ENCODE measurements at places on chromosomes 1 and 21.

DNA sequence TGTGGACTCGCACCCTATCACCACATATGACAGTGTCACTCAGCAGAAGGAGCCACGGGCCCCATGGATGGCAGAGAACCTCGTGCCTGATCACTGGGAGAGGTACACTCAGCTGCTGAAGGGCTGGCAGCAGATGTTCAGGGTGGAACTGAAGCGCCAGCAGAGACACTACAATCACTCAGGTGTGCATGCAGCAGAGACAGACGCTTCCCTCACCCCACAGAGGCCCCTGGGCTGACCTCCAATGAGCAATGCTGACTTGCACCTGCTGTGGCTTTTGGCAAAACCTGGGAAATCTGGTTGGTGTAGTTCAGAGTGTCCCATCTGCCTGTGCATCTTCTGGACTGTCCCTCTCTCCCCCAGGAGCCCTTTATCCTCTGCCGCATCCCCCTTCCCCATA is 51.9 kb downstream of the KIAA1614 start:
- no peak for DNase-seq

DNA sequence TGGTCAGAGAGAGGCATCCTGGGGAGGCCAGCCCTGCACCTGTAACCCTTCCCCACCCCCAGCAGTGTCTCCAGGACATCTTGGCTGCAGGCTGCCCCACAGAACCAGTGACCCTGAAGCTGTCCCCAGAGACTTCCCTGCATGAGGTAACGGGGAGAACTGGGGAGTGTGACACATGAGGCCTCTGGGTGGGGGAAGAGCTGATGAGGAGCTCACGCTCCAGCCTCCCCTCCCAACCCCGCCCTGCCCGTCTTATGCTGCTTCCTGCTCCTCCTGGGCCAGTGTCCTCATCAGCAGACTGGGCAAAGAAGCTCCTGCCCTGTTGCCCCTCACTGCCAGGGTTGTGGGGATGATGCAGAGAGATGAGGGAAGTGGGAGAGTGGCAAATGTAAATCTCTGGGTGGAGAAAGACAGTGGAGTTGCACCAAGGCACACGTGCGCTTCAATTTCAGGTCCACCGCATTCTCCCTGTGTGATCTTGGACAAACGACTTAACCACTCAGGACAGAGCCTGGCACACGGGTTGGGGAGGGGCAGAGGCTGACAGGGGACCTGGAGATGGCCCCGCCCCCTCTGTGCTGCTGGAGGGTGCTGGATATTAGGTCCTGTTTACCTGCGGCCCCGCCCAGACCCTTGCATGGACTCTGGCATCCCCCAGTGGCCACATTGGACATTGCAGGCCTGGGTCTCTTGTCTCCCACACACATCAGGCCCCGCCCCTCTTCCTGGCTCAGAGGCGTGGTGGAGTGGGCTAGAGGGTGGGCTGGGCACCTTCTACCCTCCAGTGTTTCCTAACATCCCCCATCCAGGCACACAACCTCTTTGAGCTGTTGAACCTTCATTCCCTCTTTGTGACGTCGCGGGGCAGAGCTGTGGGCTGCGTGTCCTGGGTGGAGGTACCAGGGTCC is 12.3 kb downstream of the CLCNKB start:
- DNase-seq, result peak; percentile 11

- DNase-seq, result no peak
These were observed 11.1 kb upstream of the MSTO1 start for GRCh38 chr1:155598842-155599331.

DNA sequence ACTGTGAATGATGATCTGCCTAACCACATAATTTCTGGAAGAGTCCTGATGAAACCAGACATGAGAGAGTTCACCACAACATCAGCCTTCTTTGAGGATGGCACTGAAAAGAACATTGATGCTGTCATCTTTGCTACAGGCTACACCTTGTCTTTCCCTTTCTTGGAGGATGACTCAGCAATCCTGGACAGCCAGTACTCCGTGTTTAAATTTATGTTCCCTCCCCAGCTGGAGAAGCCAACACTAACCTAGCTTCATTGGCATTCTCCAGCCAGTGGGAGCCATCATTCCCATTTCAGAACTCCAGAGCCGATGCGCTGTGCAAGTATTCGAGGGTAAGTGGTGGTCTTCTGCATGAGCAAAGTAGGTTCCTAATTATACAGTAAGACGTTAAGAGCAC is 164.1 kb upstream of the POGK start:
- DNase-seq, result no peak

- no peak for DNase-seq
These were observed 204.3 kb downstream of the SMYD3 start for GRCh38 chr1:246302711-246303317.

DNA sequence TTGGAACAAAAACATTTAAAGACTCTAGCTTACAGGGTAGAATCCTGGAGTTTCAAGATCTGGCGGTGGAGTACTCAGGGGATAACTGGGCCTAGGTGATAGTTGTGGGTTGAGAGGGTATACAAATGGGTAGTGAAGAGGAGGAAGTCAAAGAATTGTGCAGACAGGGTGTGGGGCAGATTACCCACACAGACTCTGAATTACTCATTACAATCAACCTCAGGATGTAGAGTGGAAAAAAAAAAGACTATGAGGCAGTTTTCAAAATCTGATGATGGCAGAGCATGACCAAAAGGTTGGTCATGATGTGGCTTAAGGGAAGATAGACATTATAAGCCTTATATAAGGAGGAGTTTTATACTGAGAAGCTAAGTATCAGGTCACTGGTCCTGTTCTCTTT is 44.1 kb upstream of the GLIS1 start:
- DNase-seq, result no peak

DNA sequence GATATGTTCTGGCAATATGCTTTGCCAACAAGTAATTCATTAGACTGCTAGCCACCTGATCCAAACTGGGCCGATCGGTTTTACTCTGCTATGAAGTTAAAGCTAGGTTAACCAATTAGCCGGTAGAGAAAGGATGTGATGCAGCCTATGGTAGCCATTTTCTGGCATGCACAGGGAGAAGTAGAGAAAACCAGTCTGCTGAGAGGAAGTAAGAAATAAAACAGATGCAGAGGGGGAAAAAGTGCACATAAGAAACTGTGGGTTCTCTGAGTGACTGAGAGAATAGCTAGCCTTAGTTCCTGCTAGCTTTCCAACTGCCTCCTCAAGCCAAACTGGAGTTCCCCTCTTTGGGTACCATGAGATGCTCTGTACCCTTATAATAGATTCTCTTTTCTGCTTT is 52.8 kb downstream of the ARID4B start:
- no peak for DNase-seq

- no peak for DNase-seq
These were observed 4.0 kb downstream of the CASQ2 start for GRCh38 chr1:115764541-115764940.

DNA sequence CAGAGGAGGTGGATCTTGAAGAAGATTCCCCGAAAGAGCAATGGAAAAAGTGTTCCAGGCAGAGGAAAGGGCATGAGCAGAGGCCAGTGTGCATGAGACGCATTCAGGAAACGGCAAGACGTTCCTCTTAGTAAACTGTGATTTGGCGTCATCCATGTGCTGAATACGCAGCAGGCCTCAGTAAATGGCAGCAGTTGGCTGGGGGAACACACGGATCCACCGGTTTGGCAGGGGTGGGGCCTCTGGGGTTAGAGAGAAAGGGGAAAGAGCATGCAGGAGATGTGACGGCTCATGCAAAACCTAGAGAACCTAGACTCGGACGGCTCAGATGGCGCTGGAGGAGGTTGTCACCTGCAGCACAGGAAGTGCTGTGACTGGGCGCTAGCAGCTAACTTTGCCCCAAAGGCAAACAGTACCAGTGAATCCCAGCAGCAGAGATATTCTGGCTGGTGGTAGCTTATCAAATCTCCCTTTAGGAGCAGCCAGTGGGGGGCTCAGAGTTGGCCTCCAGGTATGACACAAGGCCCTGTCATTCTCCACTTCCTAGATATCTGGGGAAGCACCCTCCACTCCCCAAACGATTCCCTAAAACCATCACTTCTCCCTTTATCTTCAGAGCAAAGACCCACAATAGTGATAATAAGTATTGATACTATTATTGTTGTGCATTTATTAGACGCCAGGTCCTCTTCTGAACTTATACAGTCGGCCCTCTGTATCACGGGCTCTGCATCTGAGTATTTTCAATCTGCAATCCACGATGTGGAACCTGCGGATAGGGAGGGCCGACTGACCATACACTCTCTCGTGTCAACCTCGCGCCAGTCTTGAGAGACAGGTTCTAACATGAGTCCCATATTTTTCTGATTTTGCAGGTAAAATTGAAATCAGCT is 7.6 kb downstream of the LAPTM5 start:
- DNase-seq, result no peak

DNA sequence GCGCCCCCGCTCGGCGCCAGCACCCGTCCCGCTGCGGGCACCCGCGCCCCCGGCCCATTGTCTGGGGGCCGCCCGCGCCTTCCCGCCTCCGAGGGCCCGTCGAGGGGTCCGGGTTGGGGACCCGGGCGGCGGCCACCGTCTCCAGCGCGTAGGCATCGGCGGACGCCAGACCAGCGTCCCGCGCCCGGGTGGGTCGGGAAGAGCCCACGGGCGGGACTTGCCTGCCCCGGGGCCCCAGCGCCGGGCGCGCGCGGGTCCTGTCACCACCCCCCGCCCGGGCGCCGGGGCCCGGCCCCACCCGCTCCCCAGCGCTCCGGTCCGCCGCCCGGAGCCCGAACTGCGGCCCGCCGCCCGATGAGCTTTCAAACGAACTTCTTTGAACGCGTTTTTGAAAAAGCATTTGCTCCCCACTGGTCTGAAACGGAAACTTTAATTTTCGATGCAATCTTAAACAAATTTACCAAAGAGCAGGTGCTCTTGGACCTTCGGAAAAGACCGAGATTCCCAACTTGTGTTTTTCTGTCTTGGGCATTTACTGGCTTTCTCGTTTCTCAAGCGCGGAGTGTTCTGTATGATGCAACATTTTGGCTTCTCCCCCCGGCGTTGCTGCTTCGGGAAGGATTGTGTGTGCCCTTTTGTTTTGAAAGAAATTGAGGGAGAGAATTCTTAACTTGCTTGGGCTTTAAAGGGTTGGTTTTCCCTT is 615 bp downstream of the CLIC4 start:
- DNase-seq, result peak; percentile 44

DNA sequence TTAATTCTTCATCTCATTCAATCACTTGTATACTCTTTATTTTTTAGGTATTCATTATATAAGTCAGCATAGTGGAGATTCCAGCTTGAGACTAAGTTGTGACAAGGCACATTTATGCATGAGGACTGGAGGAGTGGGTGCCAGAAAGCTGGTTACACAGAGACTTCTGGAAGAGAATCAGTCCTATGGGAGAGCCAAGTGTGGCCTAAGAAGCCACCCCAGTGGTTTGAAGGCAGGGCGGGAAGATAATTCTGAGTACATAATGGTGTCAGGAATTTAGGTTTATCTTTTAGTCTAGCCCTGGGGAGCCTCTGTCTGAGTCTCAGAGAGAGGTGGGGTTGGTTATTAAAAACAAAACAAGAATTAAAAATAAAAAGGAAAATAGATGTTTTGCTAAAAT is 83.0 kb downstream of the SPAG17 start:
- DNase-seq, result no peak

DNA sequence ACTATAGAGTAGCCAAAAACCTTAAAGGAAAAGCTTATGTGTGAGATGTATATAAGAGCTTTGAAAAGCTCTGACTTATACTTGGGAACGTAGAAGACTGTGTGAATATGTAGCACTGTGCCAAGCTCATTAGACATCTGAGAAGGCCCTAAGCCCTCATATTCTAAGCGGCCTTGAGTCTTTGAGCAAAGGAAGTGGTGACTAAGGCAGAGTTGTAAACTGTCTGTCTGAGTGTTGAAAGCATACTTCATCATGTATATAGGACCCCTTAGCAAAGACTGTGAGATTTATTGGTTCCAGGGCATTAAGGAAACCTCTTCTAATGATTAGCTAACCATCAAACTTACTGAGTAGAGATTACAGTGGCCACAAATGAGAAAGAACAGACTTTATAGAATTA is 153.3 kb upstream of the LYPLAL1 start:
- no peak for DNase-seq

DNA sequence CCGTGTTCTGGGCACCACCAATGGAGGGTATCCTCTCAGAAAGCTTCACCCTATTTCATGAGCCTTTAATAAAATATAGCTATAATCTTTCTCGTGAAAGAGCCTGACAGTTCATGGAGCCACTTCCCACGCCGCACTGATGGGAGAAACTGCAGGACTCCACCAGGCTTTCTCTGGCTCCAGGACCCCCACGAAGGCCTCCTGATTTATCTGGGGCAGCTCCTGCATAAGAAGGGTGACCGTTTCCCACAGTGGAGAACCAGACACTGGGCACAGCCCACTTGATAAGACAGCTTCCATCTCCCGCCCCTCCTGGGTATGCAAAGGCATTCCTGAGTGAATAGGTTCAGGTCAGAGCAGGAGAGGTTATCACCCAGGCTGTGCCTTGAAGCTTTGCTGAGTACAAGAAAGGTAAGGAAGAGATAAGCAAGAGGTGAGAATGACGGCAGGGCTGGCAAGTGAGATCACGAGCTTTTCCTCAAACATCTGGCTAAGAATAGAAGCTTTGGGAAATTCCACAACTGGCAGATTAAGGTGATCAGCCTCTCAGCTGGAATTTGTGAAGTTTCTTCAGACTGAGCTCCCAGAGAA is 499.8 kb downstream of the KIF26B start:
- no peak for DNase-seq

DNA sequence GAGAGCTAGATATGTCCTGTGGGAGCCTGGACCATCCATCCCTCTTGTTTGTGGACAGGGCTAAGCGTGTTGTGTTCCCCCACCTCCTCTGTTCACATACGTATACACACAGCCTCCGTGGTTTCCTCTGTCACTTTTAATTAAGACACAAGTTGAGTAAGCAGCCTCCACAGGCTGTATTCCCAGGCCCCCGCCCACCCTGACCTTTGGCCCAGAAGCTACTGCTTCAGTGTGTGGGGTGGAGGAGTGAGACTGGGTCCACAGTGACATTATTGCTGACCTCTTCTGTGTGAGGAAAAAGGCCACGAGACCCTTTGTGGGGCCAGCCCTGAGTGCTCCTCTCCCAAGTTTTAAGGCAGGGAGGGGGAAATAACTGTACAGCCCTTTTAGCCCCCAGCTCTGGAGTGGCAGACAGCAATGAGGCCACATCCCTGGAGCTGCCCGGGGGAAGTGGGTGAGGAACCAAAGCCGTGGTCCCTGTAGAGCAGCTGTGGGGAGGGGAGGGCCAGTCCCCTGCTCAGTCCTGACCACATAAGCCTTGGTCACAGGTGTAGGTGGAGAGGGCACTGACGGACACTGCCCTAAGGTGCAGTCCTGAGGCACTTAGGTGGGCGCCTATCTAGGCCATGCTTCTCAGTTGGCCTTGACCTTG is 4.4 kb downstream of the ELOVL1 start:
- no peak for DNase-seq

DNA sequence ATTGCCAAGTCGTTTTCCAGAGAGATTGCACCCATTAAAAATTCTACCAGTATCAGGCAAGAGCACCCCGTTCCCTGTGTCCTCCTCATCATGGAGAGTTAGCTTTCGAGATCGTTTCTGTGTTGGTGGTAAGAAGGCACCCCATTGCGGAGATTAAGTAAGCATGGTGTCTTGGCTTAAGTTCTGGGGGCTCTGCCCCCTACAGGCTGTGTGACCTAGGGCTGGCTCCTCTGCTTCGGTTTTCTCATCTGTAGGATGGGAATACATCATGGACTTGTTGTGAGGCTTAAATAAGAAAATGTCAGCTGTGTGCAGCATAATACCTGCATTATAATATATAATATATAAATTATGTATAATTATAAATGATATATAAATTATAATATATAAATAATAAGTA is 36.8 kb upstream of the TENT5C start:
- no peak for DNase-seq

Measured in KG1 (cell line).